ENCODE measurements at places on chromosomes 2 and 18. TPM values are rescaled to one million over a fixed set of nuclear protein-coding genes. Genes with fewer than 3 reads are reported as not detected.

DNA sequence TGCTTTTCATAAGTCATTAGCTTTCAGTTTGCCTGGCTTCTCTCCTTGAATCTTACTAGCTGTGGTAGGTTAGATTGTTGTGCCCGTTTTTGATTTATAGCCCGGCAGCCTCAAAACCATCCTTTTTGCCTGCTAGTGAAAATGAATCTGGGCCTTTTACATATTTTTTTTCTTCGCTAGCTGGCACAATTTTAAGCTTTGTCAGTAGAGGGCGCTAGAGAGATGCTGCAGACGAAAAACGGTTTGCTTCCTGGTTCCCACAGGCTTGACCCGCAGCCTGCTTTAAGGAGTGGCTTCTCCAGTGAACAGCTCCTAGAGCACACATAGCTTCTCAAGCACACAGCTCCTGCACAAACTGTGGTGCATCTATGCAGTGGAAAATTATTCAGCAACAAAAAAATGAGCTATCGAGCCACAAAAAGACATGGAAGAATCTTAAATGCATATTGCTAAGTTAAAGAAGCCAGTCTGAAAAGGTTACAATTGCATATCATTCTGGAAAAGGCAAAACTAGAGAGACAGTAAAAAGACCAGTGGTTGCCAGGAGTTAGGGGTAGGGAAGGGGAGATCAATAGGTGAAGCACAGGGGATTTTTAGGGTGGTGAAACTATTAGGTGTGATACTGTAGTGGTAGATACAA lies 47.9 kb downstream of the E2F6 start:
- no peak for DNase-seq
- H3K27me3 ChIP-seq: no peaks in the 10 kb centered on the region
- H3K36me3 ChIP-seq: peaks cover 22% of the 10 kb centered on the region
- no peak overlapping the region for H3K27ac ChIP-seq
- no peak overlapping the region for H3K4me3 ChIP-seq

- H3K27me3 ChIP-seq: no peaks in the 10 kb centered on the region
- H3K4me1 ChIP-seq: no peaks in the 10 kb centered on the region
- no peaks in the 10 kb centered on the region for H3K36me3 ChIP-seq
- H3K4me3 ChIP-seq: no peak overlapping the region
- DNase-seq: peak; percentile 48
Observed at GRCh38 chr2:201795607-201796477, 10.5 kb upstream of the CDK15 start.

- peaks cover 2% of the 10 kb centered on the region for H3K36me3 ChIP-seq
- no peak for DNase-seq
- H3K4me1 ChIP-seq: no peaks in the 10 kb centered on the region
Observed at GRCh38 chr2:233966388-233966787, 49.2 kb downstream of the TRPM8 start.

GRCh38 chr18:40692871-40693270 lies 1262.2 kb upstream of the PIK3C3 start:
- peaks cover 5% of the 10 kb centered on the region for H3K36me3 ChIP-seq
- H3K4me3 ChIP-seq: no peak overlapping the region
- DNase-seq: no peak
- no peaks in the 10 kb centered on the region for H3K27me3 ChIP-seq

MTCL1 gene
- 45.1 TPM for total RNA-seq
